Endothelial cell (in vitro differentiated cells): ENCODE measurements at places on chromosomes 2 and 18. TPM values are rescaled to one million over a fixed set of nuclear protein-coding genes. Genes with fewer than 3 reads are reported as not detected.

The C2orf78 gene
- total RNA-seq: not detected

GRCh38 chr2:197993830-197994229, 189.4 kb downstream of the PLCL1 start:
- no peak overlapping the region for H3K27ac ChIP-seq
- H3K36me3 ChIP-seq: peaks cover 8% of the 10 kb centered on the region
- H3K4me1 ChIP-seq: peaks cover 18% of the 10 kb centered on the region
- DNase-seq: no peak

The GPBAR1 gene
- total RNA-seq: 0.77 TPM

DNA sequence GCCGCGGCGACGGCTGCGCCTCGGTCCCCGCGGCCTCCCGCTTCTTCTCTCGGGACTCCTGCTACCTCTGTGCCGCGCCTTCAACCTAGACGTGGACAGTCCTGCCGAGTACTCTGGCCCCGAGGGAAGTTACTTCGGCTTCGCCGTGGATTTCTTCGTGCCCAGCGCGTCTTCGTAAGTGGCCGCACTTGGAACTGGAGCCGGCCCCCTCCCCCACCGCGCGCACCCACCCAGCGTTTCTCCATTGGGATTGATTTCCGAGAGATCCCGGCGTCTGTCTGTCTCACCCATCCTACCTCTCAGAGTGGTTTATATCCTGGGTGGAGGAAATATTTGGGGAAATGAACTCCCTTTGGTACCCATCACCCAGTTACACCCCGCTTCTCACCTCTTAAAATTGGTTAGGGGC, 498 bp downstream of the ITGAV start:
- H3K4me3 ChIP-seq: peak overlapping the region; percentile 98
- no peak for DNase-seq
- H3K4me1 ChIP-seq: peaks cover 46% of the 10 kb centered on the region
- H3K36me3 ChIP-seq: peaks cover 6% of the 10 kb centered on the region
